Activated gamma-delta T cell treated with Interleukin-2 at 50 U/mL for 16 hours (primary cell): ENCODE measurements at places on chromosomes 7 and 10.

DNA sequence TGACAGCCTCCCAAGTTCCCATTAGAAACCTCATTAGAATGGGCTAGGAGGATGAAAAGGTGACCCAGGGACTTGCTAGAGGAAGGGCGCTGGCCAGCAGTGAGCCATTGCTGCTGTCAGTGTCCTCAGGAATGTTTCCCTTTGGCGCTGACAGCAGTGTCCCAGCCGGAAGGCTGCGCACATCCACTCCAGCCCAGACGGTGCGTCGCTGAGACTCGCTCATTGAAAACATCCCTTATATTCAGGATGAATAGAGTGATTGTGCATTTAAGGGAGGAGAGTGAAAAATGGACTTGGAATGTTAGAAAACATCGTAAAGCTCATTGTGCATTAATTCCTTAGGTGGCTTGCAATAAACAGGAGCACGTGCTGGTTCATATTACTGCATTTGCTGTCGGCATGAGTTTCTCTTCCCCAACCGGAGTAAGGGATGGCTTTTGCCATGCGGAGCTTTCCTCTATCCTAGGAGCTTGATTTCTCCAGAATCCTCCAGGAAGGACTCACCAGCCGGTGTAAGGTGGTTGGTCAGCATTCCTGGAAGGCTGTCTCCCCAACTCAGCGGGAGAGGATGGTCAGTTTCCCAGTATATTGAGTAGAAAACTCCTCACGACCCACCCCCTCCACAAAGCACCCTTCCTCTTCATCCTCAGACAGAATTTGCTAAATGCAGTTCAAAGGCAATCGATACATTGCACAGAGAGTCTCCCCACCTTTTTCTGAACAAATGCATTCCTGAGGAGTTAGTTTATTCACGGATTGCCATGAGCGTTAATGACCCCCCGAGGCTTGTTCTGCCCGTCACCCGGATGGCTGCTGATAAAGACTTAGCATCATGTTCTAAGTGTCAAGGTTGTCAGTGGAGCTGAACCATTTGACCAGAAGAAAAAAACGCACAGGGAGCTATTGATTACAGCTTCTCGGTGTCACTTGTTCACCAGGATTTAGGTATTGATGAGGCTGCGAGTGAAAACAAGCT lies 201.8 kb downstream of the EBF3 start:
- no peak for DNase-seq

DNA sequence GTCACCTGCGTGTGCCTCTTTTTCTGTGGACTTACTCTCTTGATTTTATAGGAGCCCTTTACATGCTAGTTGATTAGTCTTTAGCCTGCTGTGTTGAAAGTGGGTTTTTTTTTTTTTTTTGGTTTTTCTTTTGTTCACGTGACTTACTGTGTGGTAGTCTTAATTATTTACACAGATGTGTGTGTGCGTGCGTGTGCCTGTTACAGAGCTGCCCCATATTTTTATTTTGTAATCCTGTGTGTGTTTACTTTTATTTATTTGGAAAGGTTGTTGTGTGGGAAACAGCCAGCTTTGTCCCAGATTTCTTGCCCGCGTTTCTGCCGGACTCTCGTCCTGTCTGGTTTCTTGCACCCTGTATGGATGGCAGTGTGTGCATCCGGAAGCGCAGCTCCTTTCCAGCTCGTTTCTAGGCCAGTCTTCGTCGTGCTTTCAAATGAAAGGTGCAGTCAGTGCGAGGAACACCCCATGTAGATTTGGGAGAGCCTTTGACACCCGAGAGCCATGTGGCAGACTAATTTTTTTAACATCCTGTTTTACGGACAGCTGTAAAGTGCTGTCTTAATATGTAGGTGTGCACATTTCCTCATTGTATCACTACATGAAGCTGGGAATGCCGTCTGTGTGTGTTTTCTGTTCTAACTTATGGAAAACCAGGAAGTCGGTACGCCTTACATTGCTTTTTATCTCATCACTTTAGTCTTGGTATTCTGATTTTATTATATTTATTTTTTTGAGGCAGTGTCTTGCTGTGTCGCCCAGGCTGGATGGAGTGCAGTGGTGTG lies 55.6 kb downstream of the DNAJB6 start:
- no peak for DNase-seq

GRCh38 chr10:3702056-3702546 lies 82.9 kb downstream of the KLF6 start:
- DNase-seq, result no peak

DNA sequence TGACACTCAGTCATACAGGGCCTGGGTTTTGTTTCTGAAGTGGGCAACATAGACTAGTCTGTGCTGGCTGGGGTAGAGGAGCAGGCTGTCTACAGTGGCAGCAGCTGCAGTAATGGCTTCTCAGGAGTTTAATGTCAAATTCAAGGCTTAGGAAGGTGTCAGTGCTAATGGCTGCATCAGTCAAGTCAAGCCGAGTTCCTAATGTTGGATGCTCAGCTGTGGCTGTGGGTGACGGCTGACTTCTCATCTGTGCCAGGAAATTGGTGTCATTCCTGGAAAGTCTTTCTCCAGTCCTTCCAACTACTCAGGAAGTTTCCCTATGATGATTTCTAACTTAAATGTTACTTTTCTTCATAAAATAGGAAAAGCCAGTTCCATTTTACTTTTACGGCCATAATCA lies 468.1 kb upstream of the IGFBP3 start:
- DNase-seq, result no peak

- DNase-seq, result no peak
These were observed 57.0 kb upstream of the PFKP start for GRCh38 chr10:3010334-3010733.

DNA sequence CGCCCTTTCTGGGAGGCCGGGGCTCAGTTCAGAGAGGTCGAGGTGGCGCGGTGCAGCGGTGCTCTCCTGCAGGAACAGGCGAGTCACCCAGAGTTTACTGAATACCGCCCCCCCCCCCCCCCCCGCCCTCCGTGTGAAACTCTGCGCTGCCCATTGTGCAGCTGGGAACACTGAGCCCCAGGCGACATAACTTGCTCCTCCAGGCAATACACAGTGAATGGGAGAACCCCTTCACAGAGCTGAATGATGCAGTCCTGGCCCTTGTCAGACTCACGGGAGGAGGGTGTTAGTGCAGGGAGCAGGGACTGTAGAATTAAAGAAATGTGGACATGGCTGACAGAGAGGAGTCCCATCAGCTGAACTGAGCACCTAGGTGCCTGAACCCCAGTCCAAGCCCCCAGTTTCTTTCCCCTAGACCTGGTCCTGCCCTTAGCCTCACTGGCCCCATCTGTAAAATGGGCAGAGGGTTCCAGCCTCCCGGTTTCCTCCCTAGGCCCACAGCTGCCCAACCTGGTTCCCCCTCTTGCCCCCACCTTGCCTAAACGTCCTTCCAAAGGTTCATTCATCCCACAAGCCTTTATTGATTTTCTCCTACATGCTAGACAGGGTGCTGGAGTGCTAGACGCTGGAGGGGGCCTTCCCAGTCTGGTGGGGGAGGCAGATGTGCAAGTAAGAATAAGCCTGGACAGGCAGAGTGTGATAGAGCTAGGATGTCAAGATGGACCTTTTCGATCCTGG lies 869 bp upstream of the LOXL4 start:
- DNase-seq, result no peak

- no peak for DNase-seq
These were observed 184.5 kb upstream of the BMPER start for GRCh38 chr7:33720870-33721269.

GRCh38 chr10:54799506-54799905 lies 1.5 kb downstream of the PCDH15 start:
- no peak for DNase-seq

DNA sequence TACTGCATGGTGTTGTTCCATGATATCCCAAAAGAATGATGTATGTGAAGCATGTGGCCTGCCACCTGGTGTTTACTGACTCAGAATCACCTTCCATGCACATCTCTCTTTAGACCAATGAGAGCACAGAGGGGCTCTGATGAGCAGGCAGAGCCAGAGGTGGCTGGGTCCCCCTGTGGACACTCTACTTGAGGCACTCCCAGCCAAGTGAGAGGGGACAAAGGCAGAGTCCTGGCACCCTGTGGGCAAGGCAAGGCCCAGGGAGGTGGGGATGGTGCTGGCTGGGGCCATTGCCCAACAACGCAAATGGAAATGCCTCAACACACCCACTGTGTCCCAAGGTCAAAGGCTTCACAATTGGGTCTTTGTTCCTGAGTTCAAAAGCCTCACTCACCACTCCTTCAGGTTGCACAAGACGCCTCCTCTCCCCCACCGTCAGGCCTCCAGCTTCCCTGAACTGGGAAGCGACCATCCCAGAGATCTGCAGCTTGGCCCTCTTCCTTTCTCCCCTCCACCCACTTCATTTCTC lies 164.6 kb downstream of the NEURL1 start:
- no peak for DNase-seq

DNA sequence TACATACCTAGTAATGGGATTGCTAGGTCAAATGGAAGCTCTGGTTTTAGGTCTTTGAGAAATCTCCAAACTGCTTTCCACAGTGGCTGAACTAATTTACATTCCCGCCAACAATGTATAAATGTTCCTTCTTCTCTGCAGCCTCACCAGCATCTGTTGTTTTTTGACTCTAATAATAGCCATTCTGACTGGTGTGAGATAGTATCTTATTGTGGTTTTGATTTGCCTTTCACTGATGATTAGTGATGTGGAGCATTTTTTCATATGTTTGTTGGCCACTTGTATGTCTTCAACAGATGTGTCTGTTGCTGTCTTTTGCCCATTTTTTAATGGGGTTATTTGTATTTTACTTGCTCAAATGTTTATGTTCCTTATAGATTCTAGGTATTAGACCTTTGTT lies 675.5 kb downstream of the SUGCT start:
- DNase-seq, result no peak

GRCh38 chr10:12589291-12589690 lies 239.9 kb downstream of the CAMK1D start:
- no peak for DNase-seq

GRCh38 chr10:28879875-28880682 lies 202.8 kb downstream of the BAMBI start:
- no peak for DNase-seq

DNA sequence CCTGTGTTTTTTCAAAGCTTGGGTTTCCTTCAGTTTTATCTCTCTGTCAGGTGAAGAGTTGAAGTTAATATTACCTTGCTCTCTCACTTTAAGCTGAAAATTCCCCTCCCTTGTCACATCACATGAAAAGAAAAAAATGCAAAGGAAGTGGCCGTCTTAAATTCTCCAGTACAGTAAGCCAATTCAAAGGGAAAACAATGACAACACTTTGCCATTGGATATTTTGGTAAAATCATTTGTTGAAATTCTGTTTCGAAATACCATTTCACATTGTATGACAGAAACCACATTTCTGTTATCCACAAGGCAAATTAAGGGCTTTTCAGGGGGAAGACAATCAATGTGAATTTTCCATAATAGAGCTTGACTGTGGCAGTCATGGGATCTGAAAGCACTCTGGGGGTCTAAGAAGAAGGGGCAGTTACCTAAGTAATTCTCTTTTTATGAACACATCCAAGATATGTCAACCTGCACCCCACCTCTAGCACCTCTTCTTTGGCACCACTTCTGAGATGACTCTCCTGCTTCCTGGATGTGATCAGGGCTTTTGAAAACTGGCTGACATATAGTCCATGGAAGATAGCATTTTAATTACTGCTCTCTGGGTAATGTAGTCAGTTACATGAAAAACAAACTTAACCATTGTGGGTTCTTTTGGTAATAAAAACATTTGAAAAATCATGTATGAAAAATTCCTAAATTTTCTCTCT lies 63.8 kb downstream of the ENTPD1 start:
- DNase-seq, result no peak

DNA sequence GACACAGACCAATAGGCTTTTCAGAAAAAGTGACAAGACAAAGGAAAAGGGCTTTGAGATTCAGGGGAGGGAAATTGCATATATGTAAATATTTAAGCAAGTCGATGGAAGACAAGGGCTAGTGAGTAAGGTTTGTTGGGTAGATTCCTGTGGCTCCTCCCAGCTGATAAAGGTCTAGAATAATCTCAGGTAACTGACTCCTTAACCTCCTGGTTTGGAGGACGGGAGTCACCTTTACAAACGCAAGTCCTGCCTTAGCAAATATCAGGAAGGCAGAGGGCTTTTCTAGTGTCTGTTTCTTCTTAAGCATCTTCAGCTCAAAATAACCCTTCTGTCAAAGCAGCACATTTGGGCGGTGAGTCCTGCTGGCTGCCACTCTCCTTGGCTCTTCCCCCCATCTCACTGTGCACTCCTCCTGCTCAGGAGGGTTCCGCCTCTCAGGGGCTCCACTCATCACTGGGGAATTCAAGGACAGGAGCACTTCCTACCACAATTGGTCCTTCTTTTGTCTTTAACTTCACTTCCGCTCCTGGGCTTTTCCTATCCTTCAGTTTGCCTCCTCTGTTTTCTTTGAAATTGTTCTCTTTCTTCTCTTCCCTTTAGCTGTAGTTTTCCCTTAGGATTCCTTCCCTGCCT lies 496.3 kb upstream of the KLF6 start:
- DNase-seq, result no peak

- no peak for DNase-seq
These were observed 81.9 kb downstream of the RAMP3 start for GRCh38 chr7:45239486-45239885.

DNA sequence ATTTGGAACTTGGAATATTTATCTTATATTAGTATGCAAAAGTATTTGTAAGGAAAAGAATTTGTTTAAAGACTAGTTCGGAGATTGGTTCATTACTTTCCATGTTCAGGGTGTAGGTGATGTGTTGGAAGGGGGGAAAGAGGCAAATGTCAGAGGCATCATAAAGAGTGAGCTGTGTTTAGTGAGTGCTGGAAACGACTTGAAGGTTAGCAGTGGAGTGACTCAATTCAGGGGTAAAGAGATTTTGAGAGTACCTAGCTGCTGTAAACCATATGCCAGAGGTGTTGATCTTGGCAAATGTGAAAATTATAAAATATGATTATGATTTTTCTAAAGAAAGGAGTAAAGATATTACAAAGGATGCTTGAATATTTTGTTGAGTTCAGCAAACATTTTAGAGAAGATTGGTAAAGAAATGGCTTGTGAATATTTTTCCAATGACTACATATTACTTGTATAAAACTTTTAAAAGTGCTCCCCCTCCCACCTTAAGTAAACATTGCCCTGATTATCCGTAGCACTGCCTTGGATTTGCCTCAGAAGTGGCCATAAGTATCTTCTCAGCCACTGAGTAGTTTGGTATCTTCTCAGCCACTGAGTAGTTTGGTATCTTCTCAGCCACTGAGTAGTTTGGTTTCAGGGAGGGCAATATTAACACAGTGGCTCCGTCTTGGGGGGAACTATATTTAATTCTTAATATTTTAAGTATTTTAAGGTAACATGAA lies 51.5 kb downstream of the ZNRF2 start:
- no peak for DNase-seq

- DNase-seq, result no peak
These were observed 589 bp downstream of the LSM8 start for GRCh38 chr7:118184565-118184940.
